GOT3 (cell line): ENCODE measurements at places on chromosomes 1 and 21.

GRCh38 chr1:22041505-22041904 lies 11.0 kb upstream of the CDC42 start:
- DNase-seq = no peak

DNA sequence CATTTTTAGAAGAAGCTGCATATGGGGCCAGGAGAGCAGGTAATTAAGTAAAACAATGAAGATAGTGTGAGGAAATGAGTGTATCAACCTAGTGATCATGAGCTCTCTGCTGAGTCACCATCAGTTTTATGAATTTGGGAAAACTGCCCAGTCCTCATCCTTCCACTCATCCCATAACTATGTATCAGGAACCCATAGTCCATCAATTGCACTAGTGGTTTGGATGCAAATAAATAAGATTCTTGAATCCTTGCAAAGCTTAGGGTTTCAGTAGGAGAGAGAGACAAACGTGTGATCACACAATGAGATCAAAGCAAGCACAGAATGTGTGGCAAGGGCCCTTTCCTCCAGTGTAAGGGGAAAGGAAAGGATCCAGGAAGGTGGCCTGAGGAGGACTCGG lies 145.6 kb downstream of the ZZZ3 start:
- DNase-seq = no peak

- no peak for DNase-seq
Measured at GRCh38 chr21:35616090-35616489, 444.2 kb downstream of the SETD4 start.

DNA sequence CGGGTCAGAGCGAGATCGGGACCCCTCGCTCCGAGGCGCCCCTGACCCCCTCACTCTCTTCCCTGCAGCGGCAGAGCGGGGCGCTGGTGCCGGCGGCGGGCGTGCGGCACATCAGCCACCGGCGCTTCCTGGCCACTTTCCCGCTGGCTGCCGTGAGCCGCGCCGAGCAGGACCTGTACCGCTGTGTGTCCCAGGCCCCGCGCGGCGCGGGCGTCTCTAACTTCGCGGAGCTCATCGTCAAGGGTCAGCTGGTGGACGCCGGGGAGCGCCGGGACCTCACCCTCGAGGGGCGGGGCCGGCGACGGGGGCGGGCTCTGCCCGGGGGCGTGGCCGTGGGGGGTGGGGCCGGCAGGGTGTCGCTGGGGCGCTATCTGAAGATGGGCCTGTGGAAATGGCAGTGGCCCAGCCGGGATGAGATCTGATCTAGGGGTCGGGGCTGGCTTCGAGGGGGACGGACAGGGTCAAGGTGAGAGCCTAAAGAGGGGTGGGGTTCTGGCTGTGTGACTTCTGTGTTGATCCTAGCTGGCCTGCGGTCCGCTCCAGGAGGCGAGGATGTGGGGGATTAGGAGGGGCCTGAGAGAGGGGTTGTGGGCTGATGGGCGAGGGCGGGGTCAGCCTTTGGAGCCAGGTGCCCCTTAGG lies 23.6 kb downstream of the PTPRU start:
- no peak for DNase-seq

- no peak for DNase-seq
Measured at GRCh38 chr1:22275626-22276395, 132.9 kb upstream of the WNT4 start.

- no peak for DNase-seq
Measured at GRCh38 chr1:107323784-107324183, 182.9 kb downstream of the NTNG1 start.

- no peak for DNase-seq
Measured at GRCh38 chr1:45348966-45349677, 8.9 kb upstream of the MUTYH start.

GRCh38 chr1:51381964-51382363 lies 51.6 kb upstream of the TTC39A start:
- no peak for DNase-seq

GRCh38 chr1:206496131-206496793 lies 11.1 kb upstream of the RASSF5 start:
- no peak for DNase-seq

- DNase-seq = no peak
Measured at GRCh38 chr21:42847726-42848125, 31.6 kb downstream of the WDR4 start.

DNA sequence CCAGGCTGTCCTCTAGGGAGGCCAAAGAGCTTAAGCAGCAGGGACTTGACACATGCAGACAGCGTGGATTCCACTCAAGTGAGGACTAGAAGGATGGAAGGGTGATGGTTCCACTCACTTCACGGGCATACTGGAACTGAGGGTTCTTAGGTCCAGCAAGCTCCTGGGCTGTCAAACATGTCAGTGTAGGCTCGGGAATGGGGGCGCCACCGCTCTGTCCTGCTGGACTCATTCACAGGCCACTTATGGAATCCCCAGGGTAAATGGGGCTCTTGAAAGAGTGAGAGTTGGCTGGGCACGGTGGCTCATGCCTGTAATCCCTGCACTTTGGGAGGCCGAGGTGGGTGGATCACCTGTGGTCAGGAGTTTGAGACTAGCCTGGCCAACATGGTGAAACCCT lies 27.7 kb upstream of the CSF3R start:
- no peak for DNase-seq

- no peak for DNase-seq
Measured at GRCh38 chr1:81682490-81682889, 118.2 kb upstream of the ADGRL2 start.

- DNase-seq = no peak
Measured at GRCh38 chr21:27519361-27519760, 552.5 kb upstream of the ADAMTS5 start.

DNA sequence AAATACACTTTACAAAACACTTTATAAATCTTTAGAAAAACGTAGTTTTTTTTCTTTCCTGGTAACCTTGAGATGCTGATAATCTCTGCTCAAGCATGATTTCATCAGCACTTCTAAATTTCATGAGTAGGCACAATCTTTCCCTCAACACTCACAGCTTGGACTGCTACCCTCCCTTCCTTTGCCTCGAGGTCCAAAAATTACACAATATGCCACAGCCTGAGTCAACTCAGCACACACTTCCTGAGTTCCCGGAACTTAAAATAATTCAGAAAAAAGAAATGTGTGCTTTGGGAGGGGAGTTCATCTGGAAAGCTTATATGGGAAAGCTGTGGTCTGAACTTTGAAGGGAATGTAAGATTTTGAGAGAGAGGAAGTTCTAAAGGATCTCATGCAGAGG lies 5.9 kb downstream of the CLCA2 start:
- DNase-seq = no peak

DNA sequence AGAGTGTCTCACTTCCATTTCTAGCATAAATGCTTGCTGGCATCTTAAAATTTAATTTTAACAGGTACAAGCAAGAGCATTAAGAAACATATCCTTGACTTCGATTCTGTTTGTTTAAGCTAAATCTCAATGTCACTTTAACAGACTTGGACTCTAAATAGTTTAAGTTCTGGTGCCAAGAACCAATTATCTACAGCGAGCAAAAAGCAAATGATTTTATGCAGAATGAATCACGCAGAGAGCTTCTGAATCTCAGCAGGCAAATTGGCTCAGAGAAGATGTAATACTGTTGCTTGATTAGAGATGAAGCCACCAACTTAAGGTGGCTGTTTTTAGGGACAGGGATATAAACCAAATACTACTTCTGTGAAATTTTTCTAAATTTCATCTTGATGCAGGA lies 117.0 kb upstream of the PLD5 start:
- no peak for DNase-seq

- DNase-seq = no peak
Measured at GRCh38 chr1:223326776-223327175, 37.2 kb downstream of the SUSD4 start.

- DNase-seq = no peak
Measured at GRCh38 chr21:35651196-35651595, 409.1 kb downstream of the SETD4 start.

GRCh38 chr1:15959827-15960446 lies 16.0 kb downstream of the ZBTB17 start:
- DNase-seq = no peak

DNA sequence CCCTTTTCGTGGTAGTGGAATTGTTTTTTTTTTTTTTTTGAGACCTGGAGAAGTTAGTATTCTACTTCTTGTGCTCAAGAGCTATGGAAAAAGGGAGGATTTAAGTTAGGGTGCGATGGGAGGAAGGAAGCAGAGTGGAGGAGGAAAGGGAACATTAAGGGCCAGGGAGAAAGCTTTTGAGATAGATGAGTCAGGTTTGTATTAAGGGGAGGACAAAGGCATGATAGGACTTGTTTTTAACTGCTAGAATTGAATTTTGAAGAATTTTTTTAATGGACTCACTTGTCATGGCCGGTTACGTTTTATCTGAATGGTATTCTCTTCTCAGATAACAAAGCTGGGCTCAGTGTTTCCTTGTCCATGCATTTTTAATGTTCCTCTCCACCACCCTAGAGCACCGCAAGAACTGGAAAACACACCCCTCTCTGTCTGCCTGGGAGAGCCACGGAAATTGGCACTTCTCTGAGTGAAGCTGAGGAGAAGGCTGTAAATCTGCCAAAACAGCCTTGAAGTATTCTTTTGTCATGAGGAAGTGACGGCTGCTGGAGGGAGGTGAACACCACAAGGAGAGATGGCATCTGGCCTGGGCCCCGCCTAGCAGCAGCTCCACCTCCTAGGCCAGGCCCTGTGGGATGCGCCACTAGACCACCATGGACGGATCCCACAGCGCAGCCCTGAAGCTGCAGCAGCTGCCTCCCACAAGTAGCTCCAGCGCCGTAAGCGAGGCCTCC lies 3.5 kb downstream of the NIPAL3 start:
- no peak for DNase-seq

DNA sequence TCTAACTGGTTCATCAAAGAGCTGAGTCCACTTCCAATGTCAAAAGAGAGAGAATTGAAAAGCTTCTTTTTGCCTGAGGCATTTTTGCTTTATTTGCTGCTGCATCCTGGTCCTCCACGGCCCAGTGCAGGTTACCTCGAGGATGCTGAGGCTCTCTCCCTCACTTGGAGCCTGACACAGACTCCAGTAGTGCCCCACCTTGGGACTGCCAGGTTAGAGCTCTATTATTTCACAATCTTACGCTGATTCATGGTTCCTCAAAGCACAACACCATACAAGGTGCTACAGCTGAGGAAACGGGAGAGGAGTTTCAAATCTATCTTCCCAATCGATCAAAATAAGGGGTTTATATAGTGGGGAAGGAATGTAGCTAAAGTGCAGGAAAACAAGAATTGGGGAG lies 13.6 kb upstream of the PLPPR4 start:
- DNase-seq = no peak

- no peak for DNase-seq
Measured at GRCh38 chr1:15525050-15526020, 1.3 kb upstream of the DNAJC16 start.

DNA sequence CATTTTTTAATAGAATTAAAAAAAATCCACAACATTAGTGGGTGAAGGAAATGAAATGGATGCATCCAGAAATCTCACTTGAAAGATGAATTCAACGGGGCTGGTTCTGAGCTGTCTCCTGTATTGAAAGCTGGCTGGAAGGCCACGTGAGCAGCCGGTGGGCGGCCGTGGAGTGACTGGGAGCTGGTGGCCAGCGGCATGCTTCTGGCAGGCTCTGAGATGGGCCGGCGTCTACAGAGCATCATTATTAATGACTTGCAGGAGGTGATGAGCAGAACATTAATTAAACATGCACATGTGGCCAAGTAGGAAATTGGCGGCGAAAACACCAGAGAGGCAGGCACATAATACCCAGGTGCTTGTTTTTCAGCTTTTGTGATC lies 115.6 kb upstream of the LMO4 start:
- no peak for DNase-seq

GRCh38 chr1:78184460-78185072 lies 138.8 kb downstream of the GIPC2 start:
- DNase-seq = no peak

GRCh38 chr1:225877580-225877979 lies 4.6 kb downstream of the TMEM63A start:
- DNase-seq = no peak

DNA sequence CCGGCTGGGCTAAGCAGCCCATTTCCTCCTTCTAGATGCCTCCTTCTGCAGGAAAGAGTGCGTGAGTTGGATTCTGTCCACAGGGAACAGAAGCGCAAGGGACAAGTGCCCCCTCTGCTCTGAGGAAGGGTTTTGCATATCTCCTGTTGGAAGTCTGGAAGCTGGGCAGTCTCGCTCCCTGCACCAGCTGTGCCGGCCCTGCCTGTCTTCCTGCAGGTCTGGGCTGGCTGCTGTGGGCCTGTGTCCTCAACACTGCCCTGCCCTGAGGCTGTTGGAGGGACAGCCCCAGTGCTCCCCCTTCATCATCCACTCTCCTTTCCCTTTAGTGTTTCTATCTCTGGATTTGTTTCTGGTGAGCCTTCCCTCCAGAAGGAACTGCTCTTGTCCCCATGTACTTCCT lies 21.8 kb downstream of the ADARB1 start:
- no peak for DNase-seq

DNA sequence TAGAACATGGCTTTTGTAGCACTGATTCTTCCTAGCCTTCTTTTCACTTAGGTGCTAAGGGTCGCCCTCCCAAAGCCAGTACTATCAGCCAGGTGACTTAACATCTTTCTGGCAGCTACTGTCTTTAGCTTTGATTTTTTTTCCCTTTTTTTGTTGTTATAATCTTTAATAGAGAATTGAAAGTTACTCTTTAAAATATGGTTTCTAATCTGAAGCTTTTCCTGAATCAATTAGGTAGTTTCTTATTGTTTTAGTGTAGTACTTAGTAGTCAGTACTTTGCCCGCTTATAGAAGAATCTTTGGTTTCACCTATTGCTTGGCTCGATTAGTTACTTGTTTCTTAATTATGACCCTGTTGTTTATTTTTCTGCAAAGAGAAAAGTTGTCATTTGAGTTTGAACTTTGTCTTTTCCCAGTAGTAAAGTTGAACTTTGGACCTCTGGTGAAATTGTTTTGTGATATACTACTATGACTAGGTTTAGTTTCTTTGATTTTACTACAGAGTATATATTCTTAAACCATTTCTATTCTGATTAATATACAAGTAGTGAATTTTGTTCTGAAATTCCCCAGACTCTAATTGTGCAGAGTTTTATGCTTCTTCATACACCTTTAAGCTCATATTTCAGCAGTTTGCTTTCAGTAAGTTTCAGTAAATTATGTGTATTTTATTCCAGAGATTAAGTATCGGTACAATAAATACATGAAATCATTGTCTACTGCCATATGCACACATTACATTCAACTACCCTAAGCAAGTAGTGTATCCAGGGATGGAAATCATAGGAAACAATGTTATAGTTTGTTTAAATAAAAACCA lies 3.9 kb downstream of the MAGI3 start:
- no peak for DNase-seq

GRCh38 chr1:6269720-6270400 lies 9.0 kb upstream of the GPR153 start:
- no peak for DNase-seq
